Stimulated activated CD4-positive, alpha-beta T cell treated with anti-CD3 and anti-CD28 coated beads, Interleukin-15, amount 100 ng/mL, for 1 hour (primary cell): ENCODE measurements at places on chromosomes 2 and 18.

DNA sequence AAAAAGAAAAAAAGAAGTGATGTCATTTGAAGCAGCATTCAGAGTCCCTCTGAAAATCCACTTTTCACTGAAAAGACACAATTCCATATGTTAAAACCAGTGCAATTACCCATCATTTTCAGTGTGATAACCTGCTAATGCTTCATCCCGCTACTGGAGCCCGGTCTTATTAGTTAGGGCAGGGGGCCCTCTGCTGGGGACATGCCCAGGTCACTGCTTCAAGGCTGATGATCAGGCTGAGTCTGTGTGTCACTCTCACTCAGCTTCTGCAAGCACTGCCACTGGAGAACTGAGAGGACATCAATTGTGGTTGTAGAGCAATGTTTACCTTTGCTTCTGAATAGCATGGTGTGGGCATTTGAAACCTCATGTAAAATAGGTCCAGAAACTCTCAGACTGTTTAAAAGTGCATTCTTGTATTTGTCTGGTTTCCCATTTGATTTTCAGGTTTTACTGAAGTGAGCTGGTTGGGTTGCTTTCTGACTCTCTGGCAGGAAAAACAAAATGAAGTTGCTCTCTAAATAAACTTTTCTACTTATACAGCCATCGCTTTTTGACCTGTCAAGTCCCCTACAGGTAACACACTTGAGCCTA lies 49.2 kb upstream of the NXPH2 start:
- no peak for DNase-seq

- no peak for DNase-seq
These were observed 33.6 kb downstream of the TWIST2 start for GRCh38 chr2:238881353-238882081.

- DNase-seq: no peak
These were observed 70.2 kb downstream of the FAM124B start for GRCh38 chr2:224331698-224332097.

DNA sequence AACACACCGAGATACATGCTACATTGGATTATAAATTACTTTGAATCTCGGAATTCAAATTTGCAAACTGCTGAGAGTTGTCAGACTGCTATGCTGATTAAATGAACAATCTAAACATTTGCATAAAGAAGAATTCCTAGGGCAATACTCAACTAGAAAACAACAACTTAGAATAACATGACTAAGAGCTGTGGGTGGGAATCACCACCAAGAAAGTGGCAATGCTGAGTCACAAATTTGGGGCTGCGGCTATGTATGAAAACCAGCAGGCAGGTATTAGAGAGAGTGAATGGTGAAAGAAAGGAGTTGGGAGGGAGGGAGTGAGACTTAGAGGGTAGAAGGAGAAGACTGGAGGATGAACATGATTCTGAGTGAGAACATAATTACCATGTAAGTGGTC lies 559.5 kb downstream of the PIK3C3 start:
- no peak for DNase-seq

DNA sequence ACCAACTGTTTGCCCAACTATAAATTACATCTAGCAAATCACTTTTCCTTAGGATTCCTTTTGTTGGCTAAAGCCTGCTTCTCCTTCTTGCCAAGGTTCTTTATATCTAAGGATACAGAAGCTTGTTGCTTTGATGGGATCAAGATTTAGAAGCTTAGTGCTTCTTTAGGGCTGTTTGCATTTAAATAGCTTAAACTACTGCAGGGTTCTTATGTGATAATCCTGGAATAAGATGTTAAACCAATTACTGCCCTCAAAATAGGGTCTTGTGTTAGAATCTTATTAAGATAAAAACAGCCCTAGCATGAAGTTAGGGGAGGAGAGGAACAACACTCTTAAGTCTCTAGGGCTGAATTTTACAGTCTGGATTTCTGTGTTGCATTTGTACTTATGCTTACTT lies 64.2 kb downstream of the KIF5C start:
- DNase-seq: no peak

DNA sequence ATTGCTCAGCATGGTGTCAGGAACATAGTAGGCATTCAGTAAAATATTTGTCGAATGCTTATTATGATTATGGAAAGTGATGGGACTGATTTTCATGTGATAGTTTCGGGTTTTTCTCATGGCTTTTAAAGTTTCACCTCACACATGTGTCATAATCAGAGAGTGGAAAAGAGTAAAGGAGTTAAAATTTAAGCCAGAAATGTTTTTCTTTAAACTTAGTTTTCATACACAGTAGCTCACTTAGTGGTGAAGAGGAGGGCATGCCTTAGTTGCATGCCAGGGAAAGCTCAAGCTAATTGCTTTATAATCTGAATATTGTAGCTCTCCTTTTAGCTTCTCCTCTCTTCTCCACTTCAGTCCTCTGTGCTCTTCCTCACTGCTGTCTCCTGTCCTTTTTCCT lies 38.0 kb downstream of the EHBP1 start:
- DNase-seq: no peak

- no peak for DNase-seq
These were observed 194.1 kb downstream of the SS18 start for GRCh38 chr18:25896178-25896780.

GRCh38 chr2:69097891-69098655 lies 85.1 kb downstream of the ANTXR1 start:
- no peak for DNase-seq

DNA sequence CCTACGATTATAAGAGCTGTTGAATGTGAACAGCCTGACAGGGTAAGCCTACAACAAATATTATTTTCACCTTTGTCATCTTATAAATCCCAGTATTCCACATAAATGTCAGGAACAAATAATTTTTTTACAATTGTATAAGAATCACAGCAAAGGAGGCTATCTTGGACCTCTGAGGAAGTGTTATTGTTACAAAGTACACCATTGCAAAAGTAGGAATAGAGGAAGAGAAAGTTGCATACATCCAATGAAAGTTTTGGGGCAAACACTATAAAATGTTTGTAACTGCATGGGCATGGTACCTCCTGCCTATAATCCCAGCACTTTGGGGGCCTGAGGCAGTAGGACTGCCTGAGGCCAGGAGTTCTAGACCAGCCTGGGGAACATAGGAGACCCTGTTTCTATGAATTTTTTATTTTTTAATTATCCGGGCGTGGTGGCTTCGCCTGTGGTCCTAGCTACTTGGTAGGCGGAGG lies 715 bp upstream of the MEMO1 start:
- no peak for DNase-seq

- DNase-seq: no peak
These were observed 1668.7 kb downstream of the SUCLG1 start for GRCh38 chr2:82790206-82791021.

- no peak for DNase-seq
These were observed 225.1 kb downstream of the TMEM182 start for GRCh38 chr2:102986826-102987490.

GRCh38 chr2:88188748-88189147 lies 18.6 kb downstream of the THNSL2 start:
- DNase-seq: no peak

DNA sequence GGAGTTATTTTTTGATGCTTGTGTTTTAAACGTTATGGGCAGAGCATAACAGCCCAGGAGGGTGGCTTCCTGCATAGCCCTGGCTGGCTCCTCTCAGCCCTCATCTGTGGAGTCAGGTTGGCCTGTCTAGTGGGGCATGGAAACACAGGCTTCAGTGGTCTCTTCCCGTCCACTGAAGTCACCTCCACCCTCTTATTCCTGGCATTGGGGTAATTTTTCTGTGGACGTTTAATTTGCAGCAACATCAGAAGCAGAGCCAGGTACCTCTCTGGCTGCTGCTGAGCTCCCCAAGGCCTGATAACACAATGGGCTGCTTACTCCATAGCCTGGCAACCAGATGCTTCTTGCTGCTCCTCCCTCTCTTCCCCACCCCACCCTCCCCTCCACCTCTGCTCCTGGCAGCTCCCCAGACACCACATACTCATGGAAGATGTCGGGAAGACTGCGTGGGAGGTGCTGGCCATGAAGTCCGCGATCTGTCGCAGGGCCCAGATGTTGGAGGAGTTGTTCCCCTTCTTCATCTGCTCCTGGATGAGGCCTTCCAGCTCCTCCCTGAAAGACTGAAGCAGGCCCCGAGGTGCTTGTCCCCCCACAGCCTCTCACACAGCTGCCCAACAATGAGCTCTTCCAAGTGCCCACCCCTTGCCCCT lies 64.0 kb downstream of the ADD2 start:
- no peak for DNase-seq

DNA sequence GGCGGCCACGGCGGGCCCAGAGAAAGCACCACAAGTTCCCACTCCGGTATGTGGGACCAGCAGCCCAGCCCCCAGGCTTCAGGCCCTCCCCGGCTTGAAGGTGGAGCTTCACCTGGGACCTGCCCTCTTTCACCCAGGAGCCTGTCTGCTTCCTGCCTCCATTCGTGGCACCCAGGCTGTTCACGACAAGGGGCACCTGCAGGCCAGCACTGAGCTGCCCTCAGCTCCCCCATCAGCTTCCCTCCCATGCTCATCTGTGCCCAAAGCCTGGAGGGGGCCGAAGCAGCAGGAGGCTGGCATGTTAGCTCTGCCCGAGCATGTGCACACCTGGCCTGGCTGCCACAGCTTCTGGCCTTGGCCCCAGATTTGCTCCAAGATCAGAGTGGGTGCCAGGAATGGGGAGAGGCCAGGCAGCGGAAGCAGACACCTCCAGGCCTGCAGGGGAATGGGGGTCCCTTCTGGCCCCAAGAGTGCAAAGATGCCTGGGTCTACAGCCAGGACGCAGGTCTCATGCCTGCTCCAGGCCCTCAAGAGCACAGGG lies 312.4 kb upstream of the SYT4 start:
- DNase-seq: no peak

DNA sequence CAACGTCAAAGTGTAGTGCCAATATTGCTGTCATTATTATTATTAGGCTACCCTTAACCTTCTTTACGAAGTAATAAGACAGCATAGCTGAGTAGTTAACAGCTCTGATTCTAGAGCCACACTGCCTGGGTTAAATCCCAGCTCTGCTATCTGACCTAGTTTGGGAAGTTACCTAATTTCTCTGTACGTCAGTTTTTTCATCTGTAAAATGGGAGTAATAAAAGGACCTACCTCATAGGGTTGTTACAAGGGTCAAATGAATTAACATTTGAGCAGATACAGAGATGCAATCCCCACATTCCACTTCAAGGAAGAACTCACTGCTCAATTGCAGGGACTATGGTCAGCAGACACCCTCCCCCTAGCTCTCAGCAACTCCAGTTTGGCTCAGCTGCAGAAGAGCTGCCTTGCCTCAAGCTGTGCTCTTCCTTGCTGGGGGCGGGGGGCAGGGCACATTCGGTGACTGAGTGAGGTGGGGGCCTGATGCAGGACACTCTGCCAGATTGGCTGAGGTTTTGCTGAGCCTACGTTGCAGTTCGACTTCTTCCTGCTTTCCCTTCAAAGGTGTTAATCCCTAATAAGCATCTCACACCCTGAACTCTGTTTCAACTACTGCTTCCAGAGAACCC lies 11.0 kb upstream of the LGALSL start:
- no peak for DNase-seq

GRCh38 chr2:222739939-222740338 lies 68.5 kb downstream of the MOGAT1 start:
- DNase-seq: no peak

- no peak for DNase-seq
These were observed 5.6 kb downstream of the ATP5MC3 start for GRCh38 chr2:175175896-175176295.

GRCh38 chr2:170744248-170745002 lies 25.8 kb upstream of the ERICH2 start:
- DNase-seq: no peak

DNA sequence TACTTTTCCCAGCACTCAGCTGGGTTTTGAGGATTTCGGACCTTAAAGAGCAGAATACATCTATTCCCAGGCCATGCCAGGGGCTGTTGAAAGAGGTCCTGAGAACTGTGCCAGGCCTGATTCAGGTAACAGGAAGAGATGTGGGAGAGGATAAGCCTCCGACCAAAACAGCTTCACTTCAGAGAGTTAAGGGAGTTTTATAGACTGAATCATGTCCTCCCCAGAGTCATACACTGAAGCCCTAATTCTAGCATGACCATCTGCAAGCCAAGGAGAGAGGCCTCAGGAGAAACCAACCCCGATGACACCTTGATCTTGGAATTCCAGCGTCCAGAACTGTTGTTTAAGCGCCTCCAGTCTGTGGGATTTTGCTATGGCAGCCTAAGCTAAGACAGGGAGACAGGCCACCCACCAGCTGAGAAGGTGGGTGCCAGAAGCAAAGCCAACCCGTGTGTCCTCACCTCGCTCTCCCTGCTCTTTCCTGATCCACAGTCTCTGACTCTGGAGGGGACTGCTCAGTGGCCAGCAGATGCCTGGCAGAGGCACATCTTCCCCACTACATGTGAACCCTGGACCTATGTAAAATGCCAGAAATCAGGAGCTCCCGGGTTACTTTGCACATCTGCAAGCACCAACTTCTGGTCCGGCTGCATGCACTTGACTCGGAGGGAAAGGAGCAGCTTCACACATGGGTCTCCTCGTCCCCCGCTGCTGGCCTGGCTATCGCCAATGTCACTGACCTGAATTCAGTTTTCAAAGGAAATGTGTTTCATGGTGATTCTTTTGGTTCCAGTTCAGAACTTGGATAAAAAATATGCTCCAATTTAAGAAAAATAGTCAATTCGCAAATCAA lies 116.8 kb upstream of the EPC2 start:
- DNase-seq: no peak

GRCh38 chr2:187547353-187547979 lies 6.8 kb downstream of the TFPI start:
- DNase-seq: no peak

DNA sequence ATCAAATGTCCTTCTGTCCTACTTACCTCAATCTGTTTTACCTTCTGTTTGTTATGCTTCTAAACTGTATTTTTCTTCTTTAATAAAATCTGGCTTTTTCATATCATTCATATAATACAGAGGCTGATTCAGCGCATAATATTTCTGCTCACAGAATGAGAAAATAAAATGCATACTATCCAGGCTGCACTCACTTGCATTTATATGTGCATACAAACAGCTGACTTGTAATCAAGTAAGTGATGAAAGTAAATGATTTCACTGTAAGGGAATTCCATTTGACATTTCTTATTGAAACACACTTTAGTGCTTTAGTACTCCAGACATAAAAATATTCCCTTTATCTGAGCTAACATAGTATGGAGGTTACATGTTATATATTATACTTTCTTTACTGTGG lies 75.3 kb upstream of the PROKR1 start:
- DNase-seq: no peak
